ENCODE measurements at places on chromosomes 16 and 17. TPM values are rescaled to one million over a fixed set of nuclear protein-coding genes. Genes with fewer than 3 reads are reported as not detected.

DNA sequence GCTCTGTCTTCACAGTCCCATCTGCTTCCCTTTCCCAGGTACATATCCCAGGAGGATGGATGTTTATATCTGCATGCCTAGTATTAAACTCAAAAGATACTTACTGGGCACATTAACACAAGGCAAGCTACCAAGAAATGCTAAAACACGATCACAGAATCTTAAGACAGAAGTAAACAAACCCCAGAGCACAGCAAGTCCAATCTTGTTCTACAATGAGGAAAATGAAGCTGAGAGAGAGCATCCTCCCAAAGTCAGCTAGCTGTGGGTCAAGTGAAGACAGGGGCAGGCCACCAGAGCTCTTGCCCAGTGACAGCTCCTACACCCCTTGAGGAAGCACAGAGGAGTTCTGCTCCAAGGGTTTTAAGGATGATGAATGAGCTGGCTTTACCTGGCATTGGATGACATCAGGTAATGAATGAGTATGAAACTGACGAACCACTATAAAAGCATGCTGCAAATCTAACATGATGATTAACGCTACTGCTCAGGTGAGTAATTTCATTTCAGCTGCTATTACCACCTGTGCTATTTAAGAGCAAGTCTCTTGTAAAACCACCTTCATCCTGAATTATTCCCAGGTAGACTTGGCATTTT lies 20.3 kb downstream of the XPO6 start:
- no peaks in the 10 kb centered on the region for H3K36me3 ChIP-seq
- no peak overlapping the region for H3K27ac ChIP-seq
- DNase-seq: no peak
- H3K4me3 ChIP-seq: no peak overlapping the region

DNA sequence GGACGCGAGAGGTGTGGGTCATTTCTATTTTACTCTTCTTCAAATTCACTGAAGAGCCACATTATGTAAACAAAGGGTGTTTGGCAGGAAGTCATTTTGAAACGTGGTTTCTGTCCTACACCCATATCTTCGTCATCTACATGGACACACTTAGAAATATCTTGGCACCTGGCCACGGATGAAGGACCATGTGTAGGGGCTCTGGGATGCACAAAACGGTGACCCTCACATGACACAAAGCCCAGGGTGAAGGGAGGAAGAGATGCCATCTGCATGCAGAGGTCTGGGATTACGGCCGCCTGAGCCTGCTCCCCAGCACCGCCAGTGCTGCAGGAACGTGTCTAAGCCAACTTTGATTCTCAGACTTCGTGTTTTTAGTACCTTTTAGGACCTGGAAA lies 130.2 kb upstream of the CHMP6 start:
- H3K27me3 ChIP-seq: no peaks in the 10 kb centered on the region
- no peak for DNase-seq
- no peak overlapping the region for H3K27ac ChIP-seq
- H3K4me1 ChIP-seq: peaks cover 4% of the 10 kb centered on the region

GRCh38 chr17:73474370-73474988 lies 162.7 kb upstream of the CDC42EP4 start:
- H3K27ac ChIP-seq: no peak overlapping the region
- peaks cover 12% of the 10 kb centered on the region for H3K4me1 ChIP-seq
- no peak for DNase-seq
- H3K4me3 ChIP-seq: no peak overlapping the region
- H3K36me3 ChIP-seq: no peaks in the 10 kb centered on the region

- H3K36me3 ChIP-seq: no peaks in the 10 kb centered on the region
- H3K4me3 ChIP-seq: no peak overlapping the region
- no peak for DNase-seq
- peaks cover 37% of the 10 kb centered on the region for H3K27me3 ChIP-seq
- H3K4me1 ChIP-seq: no peaks in the 10 kb centered on the region
These were observed 5.9 kb upstream of the MAP2K3 start for GRCh38 chr17:21278450-21279197.

- H3K4me3 ChIP-seq: no peak overlapping the region
- no peaks in the 10 kb centered on the region for H3K27me3 ChIP-seq
- no peak overlapping the region for H3K27ac ChIP-seq
These were observed 200.6 kb downstream of the FTO start for GRCh38 chr16:53904533-53904932.

DNA sequence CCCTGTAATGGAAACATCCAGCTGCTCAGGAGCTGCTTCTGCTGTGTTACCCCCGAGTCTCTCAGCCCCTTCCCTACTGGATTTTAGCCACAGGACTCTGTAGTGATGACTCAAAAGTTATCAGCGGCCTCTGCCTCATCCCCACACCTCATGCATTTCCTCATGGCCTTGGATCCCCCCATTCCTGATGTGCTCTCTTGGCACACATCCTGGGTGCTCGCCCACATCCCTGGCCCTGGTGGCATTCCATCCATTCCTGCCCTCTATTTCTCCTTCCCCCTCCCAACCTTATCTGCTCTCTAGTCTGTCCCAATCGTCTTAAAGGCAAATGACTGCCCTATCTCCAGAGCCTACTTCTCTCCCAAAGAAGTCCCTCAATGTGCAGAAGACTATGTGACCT lies 24.6 kb downstream of the MARF1 start:
- H3K36me3 ChIP-seq: peaks cover 46% of the 10 kb centered on the region
- DNase-seq: no peak
- H3K4me1 ChIP-seq: no peaks in the 10 kb centered on the region
- H3K27ac ChIP-seq: no peak overlapping the region

DNA sequence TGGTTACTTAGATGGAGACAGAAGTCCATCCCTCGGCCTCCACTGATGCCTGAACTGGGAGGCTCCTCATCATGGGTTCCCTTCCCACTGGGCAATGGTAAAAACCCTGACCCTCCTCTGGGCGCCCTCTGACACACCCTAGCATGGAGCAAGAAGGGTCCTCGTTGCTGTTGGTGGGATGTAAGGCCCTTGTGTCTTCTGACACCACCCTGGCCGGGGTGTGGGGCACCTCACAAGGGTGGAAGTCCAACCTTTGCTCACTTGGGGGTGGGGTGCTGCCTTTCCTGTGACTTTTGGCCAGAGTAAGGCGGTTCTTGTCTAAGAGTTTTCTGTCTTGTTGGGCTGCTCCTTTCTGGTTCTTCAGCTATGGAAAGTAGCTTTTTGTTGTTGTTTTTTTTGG lies 28.7 kb downstream of the MPRIP start:
- H3K36me3 ChIP-seq: no peaks in the 10 kb centered on the region
- no peak overlapping the region for H3K4me3 ChIP-seq
- H3K4me1 ChIP-seq: no peaks in the 10 kb centered on the region
- no peak overlapping the region for H3K27ac ChIP-seq

- H3K27ac ChIP-seq: no peak overlapping the region
- no peak for DNase-seq
- no peak overlapping the region for H3K4me3 ChIP-seq
- peaks cover 3% of the 10 kb centered on the region for H3K4me1 ChIP-seq
- H3K36me3 ChIP-seq: no peaks in the 10 kb centered on the region
- H3K27me3 ChIP-seq: no peaks in the 10 kb centered on the region
These were observed 191.9 kb upstream of the AXIN2 start for GRCh38 chr17:65753348-65753747.

Gene SLC52A1
- total RNA-seq: 0.61 TPM

GRCh38 chr16:21650521-21650920 lies 1.9 kb downstream of the IGSF6 start:
- DNase-seq: no peak
- no peaks in the 10 kb centered on the region for H3K27me3 ChIP-seq
- H3K4me3 ChIP-seq: no peak overlapping the region
- H3K27ac ChIP-seq: no peak overlapping the region

DNA sequence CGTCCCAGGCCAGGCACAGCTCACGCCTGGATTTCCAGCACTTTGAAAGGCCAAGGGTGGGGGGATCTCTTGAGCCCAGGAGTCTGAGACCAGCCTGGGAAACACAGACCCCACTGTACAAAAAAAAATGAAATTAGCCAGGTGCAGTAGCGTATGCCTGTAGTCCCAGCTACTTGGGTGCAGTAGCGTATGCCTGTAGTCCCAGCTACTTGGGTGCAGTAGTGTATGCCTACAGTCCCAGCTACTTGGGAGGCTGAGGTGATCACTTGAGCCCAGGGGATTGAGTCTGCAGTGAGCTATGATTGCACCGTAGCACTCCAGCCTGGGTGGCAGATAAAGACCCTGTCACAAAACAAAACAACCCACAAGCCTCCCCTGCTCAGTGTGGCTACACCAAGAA lies 27.0 kb upstream of the SLC25A19 start:
- H3K4me3 ChIP-seq: no peak overlapping the region
- no peaks in the 10 kb centered on the region for H3K4me1 ChIP-seq
- H3K27ac ChIP-seq: no peak overlapping the region
- H3K36me3 ChIP-seq: peaks cover 12% of the 10 kb centered on the region
- DNase-seq: no peak

DNA sequence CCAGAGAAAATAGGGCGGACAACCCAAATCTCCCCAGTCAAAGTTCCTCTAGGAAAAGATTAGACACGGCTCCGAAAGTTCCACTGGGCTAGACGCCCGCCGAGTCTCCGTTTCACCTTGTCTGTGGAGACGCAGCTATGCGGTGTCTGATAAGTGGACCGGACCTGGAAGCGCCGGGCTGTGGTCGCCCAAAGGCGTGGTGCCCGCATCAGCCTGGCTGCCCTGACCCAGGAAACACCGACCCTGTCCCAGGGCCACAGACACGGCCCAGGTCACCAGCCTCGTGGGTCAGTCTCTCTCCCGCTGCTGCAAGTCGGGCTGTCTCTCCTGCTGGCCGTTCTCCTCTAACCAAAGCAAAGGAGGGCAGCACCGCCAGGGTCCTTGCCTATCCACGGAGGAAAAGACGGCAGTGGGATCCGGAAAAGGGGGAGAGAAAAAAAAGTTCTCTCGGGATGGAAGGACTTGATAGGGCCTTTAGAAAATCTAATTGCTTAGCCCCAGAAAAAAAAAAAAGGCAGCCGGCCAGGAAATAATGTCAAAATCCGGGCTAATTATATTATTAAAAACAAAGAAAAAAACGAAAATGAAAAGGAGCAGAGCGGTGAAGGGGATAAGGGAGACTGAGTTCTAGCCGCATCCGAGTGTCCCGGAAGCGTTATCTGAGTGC lies 13.9 kb upstream of the FOXF1 start:
- no peak overlapping the region for H3K4me3 ChIP-seq
- peaks cover 4% of the 10 kb centered on the region for H3K36me3 ChIP-seq
- peaks cover 99% of the 10 kb centered on the region for H3K27me3 ChIP-seq
- peaks cover 4% of the 10 kb centered on the region for H3K4me1 ChIP-seq
- DNase-seq: no peak
- H3K27ac ChIP-seq: no peak overlapping the region

Gene BCO1
- 0.23 TPM for total RNA-seq

- H3K4me1 ChIP-seq: no peaks in the 10 kb centered on the region
- no peak overlapping the region for H3K27ac ChIP-seq
- no peak overlapping the region for H3K4me3 ChIP-seq
- no peaks in the 10 kb centered on the region for H3K36me3 ChIP-seq
- no peak for DNase-seq
These were observed 1.9 kb upstream of the YBX2 start for GRCh38 chr17:7296189-7296861.

GRCh38 chr17:1617620-1618174 lies 10.9 kb downstream of the SLC43A2 start:
- H3K4me3 ChIP-seq: no peak overlapping the region
- no peak overlapping the region for H3K27ac ChIP-seq
- no peaks in the 10 kb centered on the region for H3K27me3 ChIP-seq

Gene SLC2A4
- 6.4 TPM for total RNA-seq

Gene WNK4
- 1.2 TPM for total RNA-seq

- no peaks in the 10 kb centered on the region for H3K27me3 ChIP-seq
- H3K27ac ChIP-seq: no peak overlapping the region
- no peak for DNase-seq
- H3K4me1 ChIP-seq: no peaks in the 10 kb centered on the region
- H3K36me3 ChIP-seq: no peaks in the 10 kb centered on the region
- H3K4me3 ChIP-seq: no peak overlapping the region
These were observed 247.2 kb downstream of the XYLT1 start for GRCh38 chr16:17223576-17223975.

- H3K4me1 ChIP-seq: peaks cover 12% of the 10 kb centered on the region
- no peaks in the 10 kb centered on the region for H3K27me3 ChIP-seq
- no peak overlapping the region for H3K27ac ChIP-seq
- H3K36me3 ChIP-seq: no peaks in the 10 kb centered on the region
- H3K4me3 ChIP-seq: no peak overlapping the region
These were observed 7.6 kb downstream of the MRM1 start for GRCh38 chr17:36608794-36609497.

Gene TBC1D26
- 0.71 TPM for total RNA-seq

GRCh38 chr16:89498839-89499238 lies 8.5 kb upstream of the ANKRD11 start:
- DNase-seq: no peak
- H3K4me1 ChIP-seq: no peaks in the 10 kb centered on the region
- no peaks in the 10 kb centered on the region for H3K27me3 ChIP-seq
- no peak overlapping the region for H3K27ac ChIP-seq
- no peaks in the 10 kb centered on the region for H3K36me3 ChIP-seq
- no peak overlapping the region for H3K4me3 ChIP-seq

Gene TMEM204
- not detected for total RNA-seq

Gene ADPRM
- total RNA-seq: 6.0 TPM

DNA sequence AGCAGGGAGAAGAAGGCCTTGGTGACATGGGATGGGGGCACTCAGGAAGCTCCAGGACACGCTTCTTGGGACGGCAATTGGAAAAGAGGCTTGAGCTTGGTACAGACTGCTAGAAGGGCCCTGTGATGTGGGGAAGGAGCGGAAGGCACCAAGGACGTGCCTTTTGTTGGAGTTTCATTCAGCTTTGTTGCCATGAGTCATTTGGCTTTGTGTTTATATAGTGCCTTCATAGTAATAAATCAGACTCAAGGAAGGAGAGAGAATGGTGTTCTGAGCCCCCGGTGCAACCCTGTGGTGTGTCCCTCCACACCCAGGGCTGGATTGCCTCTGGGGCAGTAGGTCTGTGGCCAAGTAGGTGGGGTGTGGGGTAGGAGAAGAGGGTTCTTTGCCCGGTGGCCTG lies 7.4 kb upstream of the TBX4 start:
- H3K4me1 ChIP-seq: 0 out of 2 replicates have a peak, but pooled peaks cover 3% of the 10 kb centered on the region
- no peak overlapping the region for H3K27ac ChIP-seq
- H3K36me3 ChIP-seq: no peaks in the 10 kb centered on the region
- no peak overlapping the region for H3K4me3 ChIP-seq

- H3K27me3 ChIP-seq: no peaks in the 10 kb centered on the region
- H3K4me1 ChIP-seq: no peaks in the 10 kb centered on the region
- H3K27ac ChIP-seq: no peak overlapping the region
- H3K4me3 ChIP-seq: no peak overlapping the region
- no peaks in the 10 kb centered on the region for H3K36me3 ChIP-seq
- DNase-seq: no peak
These were observed 27.6 kb upstream of the CACNG3 start for GRCh38 chr16:24228514-24228913.

DNA sequence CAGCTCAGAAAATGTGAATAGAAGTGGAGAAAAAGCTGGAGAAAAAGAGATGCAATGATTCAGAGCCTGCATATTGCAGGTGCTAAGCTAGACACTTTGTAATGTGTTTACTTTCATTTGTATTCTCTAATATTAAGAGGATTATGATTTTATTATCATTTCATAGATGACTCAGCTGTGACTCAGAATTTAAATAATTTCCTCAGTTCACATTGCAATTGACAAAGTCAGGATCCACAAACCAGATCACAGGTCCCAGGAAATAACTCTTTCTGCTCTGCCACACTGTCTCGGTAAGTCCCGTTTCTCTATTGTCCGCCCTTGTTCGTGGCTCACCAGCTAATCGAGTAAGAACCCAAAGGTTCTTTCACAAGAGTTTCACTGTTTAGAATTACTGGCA lies 235.4 kb upstream of the MON1B start:
- H3K27ac ChIP-seq: no peak overlapping the region
- no peak for DNase-seq
- no peaks in the 10 kb centered on the region for H3K27me3 ChIP-seq
- H3K4me3 ChIP-seq: no peak overlapping the region

Gene CLDN6
- 793 TPM for total RNA-seq

Gene PRAC2
- not detected for total RNA-seq

Gene SDR42E1
- total RNA-seq: not detected

Gene FBXW10
- total RNA-seq: not detected

All from H1 (cell line).